ENCODE measurements at places on chromosomes 12 and 14.

- DNase-seq, result peak; percentile 73
Observed at GRCh38 chr12:106246891-106247673, 738 bp downstream of the CKAP4 start.

DNA sequence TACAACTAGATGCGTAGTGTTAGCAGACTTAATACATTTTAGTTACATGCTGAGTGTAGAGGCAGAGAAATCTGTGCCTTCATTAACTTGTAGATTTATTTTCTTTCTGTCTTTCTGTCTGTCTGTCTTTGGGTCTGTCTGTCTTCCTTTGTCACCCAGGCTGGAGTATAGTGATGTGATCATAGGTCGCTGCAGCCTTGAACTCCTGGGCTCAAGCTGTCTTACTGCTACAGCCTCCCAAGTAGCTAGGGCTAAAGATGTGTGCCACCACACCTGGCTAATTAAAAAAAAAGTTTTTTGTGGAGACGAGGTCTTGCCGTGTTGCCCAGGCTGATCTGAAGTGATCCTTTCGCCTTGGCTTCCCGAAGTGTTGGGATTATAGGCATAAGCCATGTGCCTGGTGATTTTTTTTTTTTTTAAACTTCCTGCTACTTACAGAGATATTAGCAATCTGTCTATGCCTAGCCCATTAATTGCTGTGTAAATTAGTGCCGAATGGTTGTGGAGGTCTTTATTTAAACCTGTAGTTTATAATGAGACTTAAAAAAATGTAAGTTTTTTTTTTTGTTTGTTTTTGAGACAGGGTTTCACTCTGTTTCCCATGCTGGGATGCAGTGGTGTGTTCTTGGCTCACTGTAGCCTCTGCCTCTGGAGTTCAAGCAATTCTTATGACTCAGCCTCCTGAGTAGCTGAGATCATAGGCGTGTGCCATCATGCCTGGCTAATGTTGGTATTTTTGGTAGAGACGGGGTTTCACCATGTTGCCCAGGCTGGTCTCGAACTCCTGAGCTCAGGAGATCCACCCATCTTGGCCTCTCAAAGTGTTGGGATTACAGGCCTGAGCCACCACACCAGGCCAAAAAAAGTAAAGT is 22.8 kb downstream of the ERC1 start:
- no peak for DNase-seq

GRCh38 chr14:71361874-71362273 is 454.6 kb downstream of the PCNX1 start:
- no peak for DNase-seq

DNA sequence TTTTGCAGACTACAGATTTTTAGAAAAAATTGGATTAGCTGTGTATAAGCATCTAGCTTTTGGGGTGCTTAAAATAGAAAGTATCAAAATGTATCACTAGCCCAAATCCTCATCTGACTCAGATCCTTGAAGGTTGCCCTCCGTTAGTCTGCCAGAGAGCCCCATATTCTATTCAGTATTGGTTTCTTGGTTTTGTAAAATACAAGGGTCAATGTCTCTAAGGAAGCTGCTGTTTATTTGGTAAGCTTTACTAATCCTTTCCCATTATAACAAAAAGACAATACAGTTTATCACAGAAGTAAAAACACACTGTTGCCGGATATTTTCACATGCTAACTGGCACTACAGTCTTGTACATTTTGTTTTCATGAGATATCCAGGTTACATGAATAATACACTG is 92.8 kb upstream of the PTHLH start:
- DNase-seq, result no peak

GRCh38 chr12:69338120-69338859 is 9.9 kb upstream of the LYZ start:
- DNase-seq, result no peak

DNA sequence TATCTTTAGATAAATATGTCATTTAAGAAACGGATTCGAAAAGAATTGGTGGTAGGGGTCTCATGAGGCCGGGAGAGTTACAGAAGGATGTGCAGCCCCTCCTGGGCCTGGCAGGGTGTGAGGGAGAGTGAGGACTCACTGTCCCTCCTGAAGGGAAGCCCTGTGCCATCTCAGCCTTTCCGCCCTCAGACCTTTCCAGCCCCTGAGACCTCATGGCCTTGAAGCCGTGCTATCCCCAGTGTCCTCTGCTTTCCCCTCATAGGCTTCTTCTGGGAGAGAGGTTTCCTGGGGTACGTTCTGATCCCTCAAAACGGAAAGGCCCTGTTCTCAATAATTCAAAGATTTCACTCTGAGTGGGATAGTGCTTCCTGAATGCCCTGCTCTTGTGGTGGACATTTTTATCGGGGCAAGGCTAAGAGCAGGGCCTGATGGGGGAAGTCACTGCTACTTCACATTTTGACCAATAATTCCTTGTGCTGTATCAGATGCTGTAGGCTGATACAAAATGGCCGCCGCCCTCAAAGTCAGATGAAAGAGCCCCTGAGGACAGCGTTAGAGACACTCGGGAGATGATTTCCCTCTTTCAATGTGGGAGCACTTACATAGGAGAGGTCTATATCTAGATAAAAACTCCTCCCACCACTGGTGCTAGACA is 1.3 kb downstream of the CD4 start:
- DNase-seq, result no peak

DNA sequence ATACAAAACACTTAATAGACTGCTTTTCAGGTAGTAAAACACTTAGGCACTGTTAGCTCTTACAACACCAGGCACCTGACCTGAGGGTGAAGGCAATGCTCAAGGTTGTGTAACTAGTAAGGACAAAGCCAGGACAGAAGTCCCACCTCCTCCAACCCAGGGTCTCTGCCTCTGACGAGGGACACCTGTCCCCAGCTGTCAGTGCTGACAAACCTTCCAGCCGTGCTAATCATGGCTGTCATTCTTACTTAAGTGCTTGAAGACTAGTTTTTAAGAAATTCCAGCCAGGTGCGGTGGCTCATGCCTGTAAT is 62.5 kb upstream of the MAX start:
- no peak for DNase-seq

- DNase-seq, result no peak
Observed at GRCh38 chr12:78671295-78671694, 193.3 kb upstream of the SYT1 start.

- DNase-seq, result peak; percentile 8
Observed at GRCh38 chr14:101508948-101509729, 52.2 kb upstream of the DIO3 start.

GRCh38 chr14:29674566-29675285 is 252.9 kb downstream of the PRKD1 start:
- no peak for DNase-seq

- peak; percentile 25 for DNase-seq
Observed at GRCh38 chr14:26389646-26390508, 208.0 kb downstream of the NOVA1 start.

DNA sequence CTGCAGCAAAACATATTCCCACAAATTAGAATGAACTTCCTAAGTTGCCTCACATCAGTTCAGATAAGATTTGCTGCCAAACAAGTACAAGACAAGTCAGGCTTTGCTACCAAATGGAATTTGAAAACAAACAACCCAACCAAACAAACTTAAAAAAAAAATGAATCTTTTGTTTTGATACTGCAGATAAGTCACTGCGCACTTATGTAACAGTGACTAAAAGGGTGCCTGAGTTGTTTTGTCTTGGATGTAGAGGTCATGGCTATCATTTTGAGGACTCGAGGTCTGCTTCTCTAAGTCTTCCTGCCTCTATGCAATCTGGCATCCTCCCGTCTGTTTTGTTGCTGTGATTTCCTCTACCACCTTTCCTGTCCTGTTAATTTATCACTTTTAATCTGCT is 11.1 kb upstream of the EPS8 start:
- no peak for DNase-seq

DNA sequence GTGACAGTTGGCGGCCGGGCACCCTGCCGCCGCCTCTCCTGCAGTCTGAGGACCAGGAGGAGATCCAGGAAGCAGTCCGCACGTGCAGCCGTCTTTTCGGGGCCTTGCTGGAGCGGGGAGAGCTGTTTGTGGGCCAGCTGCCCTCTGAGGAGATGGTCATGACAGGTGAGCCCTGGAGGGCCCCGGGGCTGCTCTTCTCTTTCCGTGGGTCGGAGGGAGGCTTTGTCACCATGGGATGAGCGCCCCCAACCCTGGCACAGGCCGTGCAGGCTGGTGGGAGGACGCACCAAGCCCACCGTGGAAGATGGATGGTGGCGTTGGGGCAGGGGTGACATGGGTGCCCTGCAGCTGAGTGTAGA is 532 bp downstream of the NOC4L start:
- no peak for DNase-seq

- no peak for DNase-seq
Observed at GRCh38 chr12:13117029-13117428, 13.6 kb upstream of the GSG1 start.

GRCh38 chr12:25018146-25018545 is 69.2 kb upstream of the BCAT1 start:
- no peak for DNase-seq

DNA sequence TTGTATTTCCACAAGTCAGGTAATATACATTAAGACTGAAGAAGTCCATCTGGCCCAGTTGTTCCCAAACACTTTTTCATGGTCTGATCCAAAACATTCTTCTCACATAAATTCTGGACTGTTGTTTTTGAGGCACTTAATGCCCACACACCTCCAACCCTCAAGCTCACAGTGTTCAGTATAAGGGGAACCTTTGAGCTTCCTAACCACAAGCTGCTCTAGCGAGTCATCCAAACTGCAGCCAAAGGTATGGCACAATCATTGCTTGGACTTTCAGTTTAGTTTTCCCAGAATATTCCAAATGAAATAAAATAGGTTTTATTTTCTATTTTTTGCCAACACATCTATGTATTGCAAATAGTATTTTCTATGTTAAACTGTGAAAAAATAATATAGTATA is 103.0 kb downstream of the PUS7L start:
- no peak for DNase-seq

DNA sequence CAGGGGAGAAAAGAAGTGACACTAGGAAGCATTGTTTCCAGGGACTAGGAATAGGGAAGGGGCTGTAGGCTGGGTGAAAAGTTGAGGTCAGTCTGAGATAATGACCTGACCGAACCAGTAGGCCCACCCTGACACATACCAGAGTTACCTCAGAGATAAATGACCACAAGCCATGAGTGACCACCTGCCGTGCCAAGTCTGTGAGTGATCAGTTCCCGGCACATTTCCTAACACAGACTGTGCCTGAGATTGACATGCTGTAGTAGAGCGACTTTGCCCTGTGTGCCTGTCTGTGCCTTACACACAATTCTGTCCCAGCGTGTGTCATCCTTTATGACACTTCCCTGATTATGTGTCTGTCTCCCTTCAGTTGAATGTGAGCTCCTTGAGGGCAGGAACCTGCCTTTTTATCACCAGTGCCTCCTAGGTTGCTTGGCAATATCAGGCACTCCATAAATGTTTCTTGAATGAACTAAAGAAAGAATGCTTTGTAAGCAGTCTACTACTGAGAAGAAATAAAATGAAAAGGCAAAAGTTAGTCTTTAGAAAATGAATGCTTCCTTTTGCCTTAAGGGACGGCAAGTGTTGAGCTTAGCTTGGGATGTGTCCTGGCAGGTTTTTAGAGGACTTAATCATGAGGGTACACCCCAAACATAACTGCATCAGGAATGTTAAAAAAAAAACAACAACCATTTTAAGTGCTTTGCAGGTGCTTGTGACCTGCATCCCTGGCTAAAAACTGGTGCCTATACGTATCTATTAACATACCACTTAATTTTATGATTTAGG is 9.6 kb upstream of the SSPN start:
- no peak for DNase-seq

All from right hindlimb (tissue), 1 donor.